Trophoblast cell (in vitro differentiated cells and primary cell): ENCODE measurements at places on chromosomes 7 and 10.

- DNase-seq: no peak
Observed at GRCh38 chr7:112584290-112584689, 103.5 kb downstream of the LSMEM1 start.

- peak; percentile 53 for DNase-seq
Observed at GRCh38 chr7:145698526-145699262, 417.9 kb upstream of the CNTNAP2 start.

- DNase-seq: no peak
Observed at GRCh38 chr10:85333594-85333993, 1005.2 kb downstream of the CCSER2 start.

- DNase-seq: no peak
Observed at GRCh38 chr7:7979558-7979957, 11.0 kb downstream of the GLCCI1 start.

GRCh38 chr10:110805292-110805691 lies 66.4 kb upstream of the PDCD4 start:
- DNase-seq: no peak

- no peak for DNase-seq
Observed at GRCh38 chr7:10657201-10657600, 316.5 kb upstream of the PHF14 start.

DNA sequence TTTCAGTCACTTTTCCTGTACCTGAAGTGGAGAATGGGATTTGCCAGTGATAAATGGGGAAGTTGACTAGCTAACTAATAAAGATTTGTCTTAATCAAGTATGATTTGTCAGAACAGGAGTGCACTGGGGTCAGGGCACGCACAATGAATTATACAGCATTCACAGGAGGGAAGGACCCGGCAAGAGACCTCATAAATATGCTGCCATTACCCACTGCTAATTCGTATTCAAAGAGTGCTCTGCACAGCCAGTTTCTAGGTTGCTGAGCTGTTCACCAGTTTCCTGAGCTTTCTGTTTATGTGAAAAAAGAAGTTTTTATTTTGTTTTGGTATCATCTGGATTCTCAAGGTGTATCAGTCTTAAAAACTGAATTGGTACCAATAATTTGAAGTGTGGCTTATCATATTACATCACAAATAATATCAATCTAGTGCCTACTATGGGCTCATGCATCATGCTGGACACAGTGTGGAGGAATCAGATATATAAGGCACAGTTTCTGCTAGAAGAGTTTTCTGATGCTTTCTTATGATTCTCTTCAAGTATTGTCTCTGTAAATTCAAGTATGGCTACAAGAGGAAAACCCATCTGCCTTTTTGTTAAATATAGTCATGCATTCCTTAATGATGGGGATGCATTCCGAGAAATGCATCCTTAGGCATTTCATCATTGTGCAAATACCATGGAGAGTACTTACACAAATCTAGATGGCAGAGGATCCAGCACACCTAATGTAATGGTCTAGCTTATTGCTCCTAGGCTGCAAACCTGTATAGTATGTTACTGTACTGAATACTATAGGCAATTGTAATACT lies 202.2 kb downstream of the VTI1A start:
- DNase-seq: peak; percentile 59

DNA sequence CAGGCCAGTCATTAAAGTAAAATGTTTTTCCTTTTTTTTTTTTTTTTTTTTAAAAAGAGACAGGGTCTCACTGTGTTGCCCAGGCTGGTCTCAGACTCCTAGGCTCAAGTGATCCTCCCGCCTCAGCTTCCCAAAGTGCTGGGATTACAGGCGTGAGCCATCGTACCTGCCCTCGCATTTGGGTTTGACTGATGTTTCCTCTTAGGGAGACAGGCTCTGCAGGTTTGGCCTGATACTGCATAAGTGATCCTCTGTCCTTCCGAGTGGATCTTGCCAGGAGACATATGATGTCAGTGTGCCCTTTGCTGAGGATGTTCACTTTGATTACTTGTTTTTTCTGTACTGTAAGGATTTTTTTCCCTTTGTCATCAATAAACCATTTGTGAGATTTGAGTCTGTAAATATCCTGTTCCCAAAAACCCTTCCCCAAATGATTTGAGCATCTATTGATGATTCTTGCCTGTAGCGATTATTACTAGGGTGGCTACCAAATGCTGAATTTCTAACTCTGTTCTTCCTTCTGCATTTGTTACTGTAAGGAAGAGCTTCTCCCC lies 19.7 kb downstream of the LIMK1 start:
- peak; percentile 63 for DNase-seq

GRCh38 chr7:35546691-35547429 lies 148.1 kb downstream of the HERPUD2 start:
- DNase-seq: no peak

- no peak for DNase-seq
Observed at GRCh38 chr7:116037401-116037800, 6.8 kb upstream of the TFEC start.

DNA sequence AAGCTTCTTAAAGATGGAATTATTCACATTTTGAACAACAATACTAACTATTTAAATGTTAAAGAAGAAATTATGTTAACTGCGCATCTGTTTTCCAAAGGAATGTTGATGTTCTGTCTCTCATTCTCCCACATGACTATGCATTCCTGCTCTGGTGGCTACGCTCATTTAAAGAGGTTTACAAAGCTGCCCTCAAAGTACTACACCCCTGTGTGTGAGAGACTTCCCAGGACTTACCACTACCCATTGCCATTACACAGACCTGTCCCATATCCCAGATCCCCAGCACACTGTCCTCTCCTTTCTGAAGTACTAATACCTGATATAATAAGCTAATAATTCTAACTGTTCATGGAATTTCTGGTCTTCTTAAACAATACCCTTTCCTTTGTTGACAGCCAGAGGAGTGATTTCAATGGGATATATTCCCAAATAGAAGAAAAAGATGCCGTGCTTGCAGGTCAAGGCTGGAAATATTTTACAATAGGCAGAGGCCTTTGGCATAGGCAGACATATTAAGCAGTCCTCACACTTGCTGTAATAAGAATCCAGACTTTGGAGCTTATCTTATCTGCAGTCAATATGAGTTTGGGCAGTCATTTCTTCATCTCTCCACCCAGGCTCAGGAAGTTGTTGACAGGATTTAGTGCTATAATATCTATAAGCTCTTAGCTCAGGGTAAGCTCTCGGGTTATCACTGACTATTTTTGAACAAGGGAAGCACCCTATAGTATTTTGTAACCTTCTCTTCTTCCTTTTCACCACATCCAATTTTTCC lies 12.2 kb downstream of the LIPF start:
- no peak for DNase-seq
